Activated CD8-positive, alpha-beta memory T cell treated with anti-CD3 and anti-CD28 coated beads, Interleukin-2, amount 50 U/mL, for 48 hours (primary cell): ENCODE measurements at places on chromosomes 7 and 10.

DNA sequence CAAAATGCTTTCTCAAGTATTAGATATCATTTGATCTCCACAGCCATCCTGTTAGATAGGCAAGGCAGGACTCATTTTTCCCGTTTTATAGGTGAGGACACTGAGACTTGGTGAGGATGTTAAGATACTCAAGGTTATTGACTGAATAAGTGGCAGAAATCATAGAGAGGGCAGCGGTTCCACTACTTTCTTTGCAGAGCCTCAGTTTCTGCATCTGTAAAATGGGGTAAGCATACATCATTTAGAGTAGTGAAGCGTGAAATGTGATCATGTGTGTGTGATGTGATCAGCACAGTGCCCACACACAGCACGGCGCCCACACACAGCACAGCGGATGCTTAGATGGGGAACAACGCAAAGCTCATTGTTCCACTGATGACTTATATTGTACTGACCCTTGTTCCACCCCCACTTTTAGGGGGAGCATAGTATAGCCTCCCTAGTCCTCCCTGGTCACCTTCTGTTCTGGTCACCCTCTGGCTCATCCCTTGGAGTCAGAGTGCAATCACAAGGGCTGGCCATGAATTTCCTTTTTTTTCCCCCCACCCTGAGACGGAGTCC, 10.5 kb downstream of the UBTD1 start:
- no peak for DNase-seq

GRCh38 chr7:20348125-20348807, 17.6 kb downstream of the ITGB8 start:
- no peak for DNase-seq

GRCh38 chr10:112515852-112516251, 68.8 kb downstream of the VTI1A start:
- no peak for DNase-seq

- DNase-seq, result no peak
Measured at GRCh38 chr7:140600341-140600740, 40.3 kb downstream of the DENND2A start.

GRCh38 chr10:44864051-44864450, 47.1 kb upstream of the TMEM72 start:
- DNase-seq, result no peak

DNA sequence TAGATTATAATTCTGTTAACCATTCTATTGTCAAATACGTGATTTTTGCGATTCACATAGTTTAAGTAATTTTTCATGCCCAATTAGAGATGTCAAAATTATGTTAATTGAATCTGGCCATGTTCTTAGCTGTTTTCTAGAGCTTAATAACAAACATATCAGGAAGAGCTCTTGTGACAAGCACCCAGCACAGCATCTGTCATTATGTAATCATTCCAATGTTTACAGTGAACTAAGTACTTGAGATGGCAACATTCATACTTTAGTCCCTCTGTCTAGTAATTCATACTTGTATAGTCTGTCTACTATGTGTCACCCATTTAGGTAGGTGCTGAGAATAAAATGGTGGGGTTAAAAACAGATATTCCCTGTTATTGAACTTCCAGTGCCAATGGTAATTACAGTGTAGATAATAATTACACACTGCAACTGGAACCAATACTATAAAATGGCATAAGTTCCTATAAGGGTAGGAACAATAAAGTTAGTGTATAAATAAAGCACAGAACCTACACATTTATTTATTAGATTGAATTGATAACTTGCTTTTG, 55.2 kb downstream of the ZEB1 start:
- no peak for DNase-seq

GRCh38 chr7:132381742-132382472, 194.4 kb downstream of the PLXNA4 start:
- DNase-seq, result no peak

GRCh38 chr7:37251222-37251621, 197.4 kb downstream of the ELMO1 start:
- no peak for DNase-seq

DNA sequence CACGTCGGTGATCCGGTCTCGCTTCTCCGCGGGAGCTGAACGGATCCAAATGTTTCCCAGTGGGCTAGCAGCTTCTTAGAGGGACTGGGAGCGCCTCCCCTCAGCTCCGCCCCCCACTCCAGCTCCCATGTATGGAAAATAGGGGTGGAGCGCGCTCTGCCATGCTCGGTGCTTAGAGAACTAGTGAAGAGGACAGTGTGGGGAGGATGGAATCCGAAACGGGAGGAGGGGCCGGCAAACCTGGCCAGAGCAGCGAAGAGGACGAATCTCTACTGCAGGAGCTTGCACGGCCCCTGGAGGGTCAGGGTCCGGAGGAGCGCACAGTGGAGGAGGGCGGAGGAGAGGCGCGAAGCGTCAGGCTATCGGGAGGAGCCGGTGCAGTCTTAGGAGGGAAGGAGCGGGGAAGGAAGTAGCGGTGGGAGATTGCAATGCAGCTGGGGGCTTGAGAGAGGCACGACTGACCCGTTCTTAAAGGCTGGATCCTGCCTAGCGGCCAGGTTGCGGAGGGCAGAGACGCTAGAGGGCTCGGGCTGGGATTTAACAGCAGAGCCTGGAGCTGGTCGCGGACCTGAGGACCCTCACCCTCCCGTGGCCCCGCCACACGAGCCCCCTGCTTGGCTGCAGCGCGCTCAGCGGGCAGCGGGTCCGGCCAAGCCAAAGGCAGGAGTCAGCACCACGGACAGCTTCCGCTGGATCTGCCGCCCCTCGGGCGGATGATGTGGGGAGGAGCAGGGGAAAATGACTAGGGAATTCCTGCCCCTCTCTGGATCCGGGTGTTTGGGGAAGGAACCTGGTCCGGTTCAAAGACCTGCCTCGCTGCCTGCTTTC, at the start of gene PRLHR:
Gene PRLHR, minus strand, starts transcription at position 51 of the 828 bp plus-strand sequence. CDS start 404 bp downstream, outside the sequence.
- DNase-seq, result no peak

- DNase-seq, result peak; percentile 55
Measured at GRCh38 chr10:133139551-133140065, 20.4 kb upstream of the KNDC1 start.

DNA sequence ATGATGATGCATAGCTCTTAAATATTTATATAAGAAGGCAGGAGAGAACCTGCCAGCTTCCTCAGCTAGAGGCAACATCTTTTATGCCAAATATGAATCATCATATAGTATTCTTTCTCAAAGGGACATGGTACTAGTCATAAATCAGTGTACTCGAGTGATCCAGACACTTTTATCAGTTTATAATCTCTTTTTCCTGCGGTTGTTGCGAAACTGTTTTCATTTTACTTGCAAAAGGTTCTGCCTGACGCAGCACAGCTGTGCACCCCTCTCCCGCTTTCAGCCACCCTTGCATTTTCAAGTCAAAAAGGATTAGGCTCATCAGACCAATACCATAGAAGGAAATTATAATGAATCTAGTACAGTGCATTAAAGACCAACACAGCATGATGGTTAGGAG, 332.3 kb upstream of the PRKCQ start:
- DNase-seq, result no peak
